Lower leg skin (tissue), 4 donors: ENCODE measurements at places on chromosomes 11 and 22.

- DNase-seq = no peak
Measured at GRCh38 chr11:117691218-117691514, 105.8 kb downstream of the DSCAML1 start.

DNA sequence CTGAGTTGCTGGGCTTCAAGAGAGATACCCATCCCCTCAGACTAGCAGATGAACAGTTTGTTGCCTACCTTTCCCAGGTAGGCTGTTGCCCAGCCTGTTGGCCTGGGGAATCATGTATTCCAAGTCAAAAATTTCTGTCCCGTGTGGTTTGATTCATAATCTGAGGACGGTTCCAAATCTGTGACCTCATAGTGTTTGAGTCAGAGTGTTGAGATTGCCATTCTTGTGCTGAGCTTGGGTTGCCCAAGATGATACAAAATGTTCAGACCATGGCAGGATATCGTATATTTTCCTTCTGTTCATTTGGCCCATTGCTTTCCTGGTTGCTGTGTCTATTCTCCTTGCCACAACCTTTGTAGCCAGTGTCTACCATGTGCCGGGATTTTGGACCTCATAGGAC, 64.3 kb downstream of the CYB5R2 start:
- no peak for DNase-seq

DNA sequence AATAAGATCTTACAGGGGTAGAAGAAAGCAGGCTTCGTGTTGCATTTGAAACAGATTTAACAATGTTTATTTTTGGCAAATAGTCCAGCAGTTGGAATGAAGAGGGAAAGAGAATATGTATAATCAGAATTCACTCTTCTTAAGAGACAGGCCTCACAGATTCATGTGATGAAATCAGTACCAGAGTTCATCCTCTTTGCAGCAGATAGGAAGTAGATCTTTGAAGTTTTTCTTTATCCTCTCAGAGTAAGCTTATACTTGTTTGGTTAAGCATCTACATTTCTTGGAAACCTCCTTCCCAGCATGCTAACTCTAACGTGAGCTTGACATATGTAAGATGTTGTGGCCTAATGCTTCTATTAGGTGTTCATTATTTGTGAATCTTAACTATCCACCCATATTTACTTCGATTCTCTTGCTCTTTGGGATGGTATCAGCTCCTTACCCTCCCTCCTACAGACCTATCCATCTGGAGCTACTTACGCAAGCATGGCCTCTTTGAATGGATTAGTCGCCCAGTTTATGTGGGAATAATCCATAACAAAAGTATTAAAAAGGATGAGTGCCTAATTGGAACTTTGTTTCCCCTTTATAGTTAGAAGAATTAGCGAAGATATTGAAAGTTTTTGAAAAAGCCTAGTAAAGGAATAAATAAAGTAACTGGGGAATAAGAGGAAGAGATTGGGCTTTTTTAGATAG, 80.1 kb downstream of the PRMT3 start:
- DNase-seq = no peak

DNA sequence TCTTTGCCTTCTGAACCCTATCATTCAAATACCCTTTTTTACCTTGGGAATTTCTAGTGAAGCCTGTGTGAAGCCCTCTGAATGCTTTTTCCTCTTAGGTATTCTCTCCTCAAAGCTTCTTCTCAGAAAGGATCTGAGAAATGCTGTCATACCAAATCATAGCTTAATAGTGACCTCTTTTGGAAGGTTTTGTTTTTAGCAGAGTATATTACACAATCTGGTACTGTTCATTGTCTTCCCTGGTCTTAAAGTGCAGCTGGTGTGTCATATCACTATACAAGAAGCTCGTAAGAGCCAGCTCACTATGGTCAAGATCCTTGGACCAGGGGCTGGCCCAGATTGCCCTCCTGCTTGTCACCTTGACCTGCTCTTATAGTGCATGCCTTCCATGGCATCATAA, 204.4 kb upstream of the ANO5 start:
- no peak for DNase-seq

DNA sequence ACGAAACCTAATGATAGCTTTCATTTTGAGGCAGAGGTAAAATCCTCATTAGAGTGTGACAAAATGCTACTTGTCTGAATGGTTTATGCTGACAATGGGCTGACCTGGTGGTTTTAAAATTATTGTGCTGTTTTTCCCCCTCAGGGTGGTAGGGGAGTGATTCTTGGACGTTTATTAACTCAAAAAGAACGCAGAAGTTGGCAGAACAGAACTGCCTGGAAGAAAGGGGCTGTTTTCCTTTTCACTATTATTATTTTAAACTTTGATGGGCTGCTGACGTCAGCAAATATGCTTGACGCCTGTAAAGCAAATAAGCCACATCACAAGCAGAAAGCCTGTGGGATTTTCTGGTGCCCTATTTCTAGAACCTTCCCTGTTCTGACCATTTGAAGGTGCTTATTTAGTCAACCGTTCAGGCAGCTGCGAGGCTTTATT, 4.0 kb downstream of the RASSF10 start:
- no peak for DNase-seq

DNA sequence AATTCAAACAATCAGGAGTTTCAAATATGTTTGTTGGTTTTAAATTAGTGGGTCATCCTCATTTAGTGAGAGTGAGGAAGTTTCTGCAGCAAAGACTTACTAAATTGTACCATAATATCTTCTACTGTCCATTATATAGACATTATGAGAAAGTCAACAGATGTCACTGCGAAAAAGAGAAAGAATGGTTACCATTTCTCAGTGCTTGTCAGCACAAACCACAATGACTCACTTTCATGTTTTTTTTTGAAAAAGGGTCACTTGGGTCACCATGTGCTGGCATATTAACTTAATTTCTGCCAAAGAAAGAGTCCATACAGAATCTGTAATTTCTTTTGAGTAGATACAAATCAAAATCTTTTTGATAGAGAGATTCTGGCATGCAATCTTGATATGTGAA, 924.6 kb upstream of the FAT3 start:
- no peak for DNase-seq

DNA sequence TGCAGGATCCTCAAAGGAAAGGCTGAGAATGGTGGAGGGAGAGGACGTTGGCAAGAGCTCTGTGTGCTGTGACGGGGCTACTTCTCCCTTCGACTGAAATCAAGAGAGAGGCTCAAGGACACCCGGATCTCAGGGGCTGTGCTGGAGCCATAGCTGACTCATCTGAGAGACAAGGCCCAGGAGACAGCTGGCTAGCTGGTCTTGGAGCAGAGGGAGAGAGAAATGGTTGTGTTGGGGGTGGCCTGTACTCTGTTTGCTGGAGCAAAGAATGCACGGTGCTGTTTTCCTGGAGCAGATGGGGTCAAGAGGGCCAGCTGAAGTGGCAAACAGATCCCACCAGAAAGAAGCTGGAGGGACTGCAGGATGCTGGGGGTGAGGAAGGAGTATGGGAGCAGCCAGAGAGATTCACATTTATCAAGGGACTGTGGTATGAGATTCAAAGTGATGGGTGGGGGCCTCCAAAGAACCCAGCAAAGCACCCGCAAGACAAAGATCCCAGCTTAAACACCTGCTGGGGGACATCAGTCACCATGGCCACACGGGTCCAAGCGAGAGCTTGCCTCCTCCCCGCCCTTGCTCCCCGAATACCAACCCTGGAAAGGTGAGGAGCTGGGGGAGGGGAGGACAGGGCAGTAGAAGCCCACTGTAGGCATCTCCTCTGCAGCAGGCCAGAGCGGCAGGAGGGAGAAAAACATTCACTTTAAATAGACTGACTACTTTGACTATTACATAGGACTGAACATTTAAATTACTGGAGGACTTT, 40.8 kb downstream of the MAP6 start:
- DNase-seq = no peak
